ENCODE measurements at places on chromosomes 6 and 20.
A peak's percentile ranks its signal among the peaks of the same experiment; 100 is the strongest.

DNA sequence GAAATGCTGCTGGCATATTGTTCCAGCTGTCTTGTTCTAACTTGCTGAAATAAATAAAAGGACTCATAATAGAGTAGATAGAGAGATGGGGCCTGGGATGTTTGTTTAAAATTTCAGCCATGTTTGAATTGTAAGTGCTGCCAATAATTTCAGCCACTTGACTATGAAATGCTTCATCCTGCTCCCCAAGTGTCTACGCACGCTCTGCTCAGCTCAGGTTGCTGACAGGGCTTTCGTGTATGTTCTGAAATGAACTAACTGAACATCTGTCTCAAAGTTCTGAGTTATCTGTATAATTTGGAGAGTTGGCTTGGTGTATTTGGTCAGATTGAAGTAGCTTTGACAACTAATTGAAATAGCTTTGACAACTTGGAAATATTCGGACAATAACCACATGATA is 387.8 kb downstream of the BMP2 start:
- no peak for DNase-seq

- no peak for DNase-seq
These were observed 87.4 kb downstream of the GJA1 start for GRCh38 chr6:121522771-121523386.

GRCh38 chr20:44394702-44395460 is 39.4 kb downstream of the HNF4A start:
- DNase-seq = no peak

GRCh38 chr6:14282854-14283505 is 165.4 kb downstream of the CD83 start:
- DNase-seq = no peak

- DNase-seq = no peak
These were observed 106.9 kb downstream of the IPCEF1 start for GRCh38 chr6:154249499-154250298.

GRCh38 chr20:44651684-44652423 is at the start of gene ADA:
Gene ADA (minus strand): TSS chr20:44651699. CDS start chr20:44651607, 92 bp downstream.
- DNase-seq = peak; percentile 57

- no peak for DNase-seq
These were observed 79.8 kb upstream of the CD93 start for GRCh38 chr20:23165964-23166363.
